ENCODE measurements at places on chromosomes 5 and 9.
A peak's percentile ranks its signal among the peaks of the same experiment; 100 is the strongest.

GRCh38 chr9:72305102-72305546, 59.9 kb downstream of the ZFAND5 start:
- no peak for DNase-seq

GRCh38 chr9:32378993-32379729, 5.3 kb upstream of the ACO1 start:
- peak; percentile 3 for DNase-seq

DNA sequence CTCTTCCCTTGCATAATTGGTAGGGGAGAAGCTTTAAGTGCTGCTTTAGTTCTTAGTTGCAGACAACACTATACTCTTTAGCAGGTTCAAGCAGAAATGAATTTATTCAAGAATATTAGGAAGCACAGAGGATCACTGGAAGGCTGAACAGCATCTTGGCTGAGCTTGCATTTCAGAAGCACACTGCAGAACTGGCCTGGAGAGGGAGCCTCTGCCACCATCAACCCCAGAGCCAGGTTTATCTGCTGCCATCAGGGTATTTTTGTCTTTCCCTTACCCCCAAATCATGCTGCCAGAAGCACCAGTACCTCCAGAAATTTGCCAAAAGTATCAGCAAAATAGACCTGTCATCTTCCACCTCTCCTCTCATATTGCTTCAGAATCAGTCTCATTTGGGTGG, 440.7 kb downstream of the DMAC1 start:
- no peak for DNase-seq

- no peak for DNase-seq
Observed at GRCh38 chr5:150484964-150485692, 22.8 kb upstream of the NDST1 start.

GRCh38 chr5:172901788-172902496, 57.3 kb upstream of the RPL26L1 start:
- no peak for DNase-seq

- DNase-seq, result no peak
Observed at GRCh38 chr9:121026768-121027167, 23.3 kb downstream of the C5 start.

DNA sequence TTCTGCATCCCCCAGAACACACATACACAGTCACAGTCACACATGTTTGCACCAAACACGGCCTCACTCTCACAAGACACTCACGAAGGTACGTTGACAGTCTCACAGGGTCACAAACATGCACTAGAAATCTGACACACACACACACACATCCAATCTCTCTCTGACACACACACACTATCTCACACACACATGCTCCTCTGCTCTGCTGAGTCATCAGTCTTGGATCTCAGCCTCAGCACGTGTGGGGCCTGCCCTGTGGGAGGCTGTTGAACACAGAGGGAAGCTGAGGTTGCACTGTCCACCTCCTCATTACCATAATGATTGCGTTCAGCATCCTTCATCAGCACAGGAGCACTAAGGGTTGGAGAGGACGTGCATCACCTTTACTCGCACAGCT, 188.8 kb downstream of the MTRR start:
- peak; percentile 53 for DNase-seq

- DNase-seq, result peak; percentile 21
Observed at GRCh38 chr9:77589046-77589795, 58.9 kb downstream of the GNA14 start.

DNA sequence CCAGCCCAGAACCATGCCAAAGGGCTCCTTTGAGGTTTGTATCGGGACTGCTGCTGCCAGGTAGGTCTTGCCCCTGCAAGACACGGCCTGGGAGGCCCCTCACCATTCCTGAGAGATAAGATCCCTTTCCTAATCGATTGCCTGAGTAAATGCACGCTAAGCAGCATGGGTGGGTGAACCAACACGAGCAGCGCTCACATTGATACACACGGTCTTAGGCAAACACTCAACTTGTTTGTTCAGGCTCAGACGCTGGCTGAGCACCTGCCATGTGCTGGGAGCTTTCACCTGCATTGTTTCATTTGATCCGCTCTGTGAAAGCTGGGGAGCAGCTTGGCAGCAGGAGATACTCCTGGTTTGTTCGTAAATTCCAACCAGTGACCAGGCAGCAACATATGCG, 76.9 kb upstream of the NEURL1B start:
- peak; percentile 87 for DNase-seq

GRCh38 chr9:96149533-96150280, 152.3 kb downstream of the HSD17B3 start:
- no peak for DNase-seq

DNA sequence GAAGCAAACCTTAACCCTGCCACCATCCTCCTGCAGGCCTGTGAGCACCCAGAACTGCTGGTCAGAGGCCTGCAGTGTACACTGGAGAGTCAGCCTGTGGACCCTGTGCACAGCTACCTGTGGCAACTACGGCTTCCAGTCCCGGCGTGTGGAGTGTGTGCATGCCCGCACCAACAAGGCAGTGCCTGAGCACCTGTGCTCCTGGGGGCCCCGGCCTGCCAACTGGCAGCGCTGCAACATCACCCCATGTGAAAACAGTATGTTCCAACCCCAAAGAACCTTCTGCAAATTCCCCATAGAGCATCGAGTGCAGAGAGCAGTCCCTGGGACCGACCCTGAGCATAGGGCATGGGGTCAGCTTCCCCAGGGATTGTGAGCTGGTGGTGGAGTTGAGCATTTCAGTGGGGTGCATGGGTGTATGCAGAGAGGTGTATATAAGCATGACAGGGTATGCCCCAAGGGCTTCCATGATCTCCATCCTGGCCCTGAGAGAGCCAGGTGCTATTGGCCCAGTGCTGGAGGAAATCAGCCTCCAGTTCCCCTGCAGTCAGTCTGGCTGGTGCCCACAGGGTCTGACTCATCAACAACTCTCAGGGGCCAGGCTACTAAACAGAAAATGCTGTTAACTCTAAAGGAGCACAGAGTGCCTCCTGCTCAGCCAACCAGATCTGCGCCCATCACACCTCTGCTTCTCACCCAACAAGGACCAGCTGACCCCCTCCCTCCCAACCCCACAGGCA, 126.2 kb downstream of the SAXO1 start:
- no peak for DNase-seq

- DNase-seq, result no peak
Observed at GRCh38 chr5:7844901-7845300, 6.0 kb downstream of the CFAP90 start.

DNA sequence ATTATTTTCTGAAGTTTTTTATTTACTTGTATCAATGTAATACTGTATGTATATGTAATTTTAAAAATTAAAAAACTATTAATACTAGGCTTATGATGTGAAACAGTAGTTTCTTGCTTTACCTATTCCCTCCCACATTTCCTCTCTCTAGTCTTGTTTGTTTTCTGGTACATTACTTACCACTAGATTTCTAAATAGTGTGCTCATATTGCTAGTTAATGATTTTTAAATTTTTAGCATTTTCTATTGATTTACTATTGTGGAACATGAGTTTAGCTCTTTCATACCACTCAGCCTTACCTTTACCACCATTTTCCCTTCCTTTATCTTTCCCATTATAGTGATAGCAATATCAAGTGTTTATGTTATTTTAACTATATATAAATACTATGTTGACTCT, 39.3 kb downstream of the UBE2R2 start:
- DNase-seq, result no peak

DNA sequence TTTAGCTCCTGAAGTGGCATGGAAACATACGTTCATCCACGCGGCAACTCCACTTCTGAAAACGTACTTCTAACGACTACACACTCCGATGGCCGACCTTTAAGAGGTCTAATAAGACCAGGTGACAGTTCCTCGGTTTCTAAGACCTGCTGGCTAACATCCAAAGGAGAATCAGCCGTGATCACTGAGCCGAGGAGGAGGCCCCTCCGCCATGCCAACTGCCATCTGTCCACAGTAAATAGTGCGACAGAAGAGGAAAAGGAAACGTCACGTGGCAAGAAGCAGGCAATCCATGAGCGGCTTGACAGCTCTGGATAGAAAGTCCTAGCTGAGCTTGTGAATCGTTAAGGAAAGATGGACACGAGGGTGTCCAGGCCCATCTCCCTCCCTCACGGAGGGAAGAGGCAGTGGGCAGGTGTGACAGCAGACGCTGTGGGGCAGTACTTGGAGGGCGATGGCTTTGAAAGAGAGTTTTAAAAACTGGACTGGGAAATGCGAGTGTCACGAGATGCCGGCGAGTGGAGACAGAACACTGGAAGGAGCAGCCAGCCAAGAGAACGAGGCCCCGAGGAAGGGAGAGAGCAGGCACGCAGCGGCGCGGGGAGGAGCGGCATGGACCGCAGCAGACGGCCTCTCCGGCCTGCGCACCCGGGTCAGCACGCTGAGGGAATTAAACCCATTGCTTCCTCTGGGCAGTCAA, 66.7 kb upstream of the TBC1D9B start:
- peak; percentile 31 for DNase-seq

GRCh38 chr5:25707093-25707492, 1062.3 kb upstream of the CDH10 start:
- DNase-seq, result no peak

DNA sequence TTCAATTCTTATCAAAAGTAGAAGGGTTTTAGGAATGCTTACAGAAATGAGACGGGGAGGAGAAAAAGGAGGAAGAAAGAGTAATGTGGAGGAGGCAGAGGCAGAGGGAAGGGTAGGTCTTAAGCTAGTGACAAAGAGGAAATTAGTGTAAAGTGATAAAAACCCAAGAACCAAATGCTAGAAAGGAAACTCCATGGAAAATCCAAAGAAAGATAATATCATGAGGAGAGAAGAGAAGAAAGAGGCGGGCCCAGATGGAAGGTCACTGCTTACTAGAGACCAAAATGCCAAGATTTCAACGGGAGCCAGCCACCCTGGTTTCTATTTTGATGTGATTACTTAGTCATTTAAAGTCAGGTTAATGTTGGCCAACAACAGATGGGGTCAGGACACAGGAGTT, 68.6 kb upstream of the IL12B start:
- DNase-seq, result no peak

DNA sequence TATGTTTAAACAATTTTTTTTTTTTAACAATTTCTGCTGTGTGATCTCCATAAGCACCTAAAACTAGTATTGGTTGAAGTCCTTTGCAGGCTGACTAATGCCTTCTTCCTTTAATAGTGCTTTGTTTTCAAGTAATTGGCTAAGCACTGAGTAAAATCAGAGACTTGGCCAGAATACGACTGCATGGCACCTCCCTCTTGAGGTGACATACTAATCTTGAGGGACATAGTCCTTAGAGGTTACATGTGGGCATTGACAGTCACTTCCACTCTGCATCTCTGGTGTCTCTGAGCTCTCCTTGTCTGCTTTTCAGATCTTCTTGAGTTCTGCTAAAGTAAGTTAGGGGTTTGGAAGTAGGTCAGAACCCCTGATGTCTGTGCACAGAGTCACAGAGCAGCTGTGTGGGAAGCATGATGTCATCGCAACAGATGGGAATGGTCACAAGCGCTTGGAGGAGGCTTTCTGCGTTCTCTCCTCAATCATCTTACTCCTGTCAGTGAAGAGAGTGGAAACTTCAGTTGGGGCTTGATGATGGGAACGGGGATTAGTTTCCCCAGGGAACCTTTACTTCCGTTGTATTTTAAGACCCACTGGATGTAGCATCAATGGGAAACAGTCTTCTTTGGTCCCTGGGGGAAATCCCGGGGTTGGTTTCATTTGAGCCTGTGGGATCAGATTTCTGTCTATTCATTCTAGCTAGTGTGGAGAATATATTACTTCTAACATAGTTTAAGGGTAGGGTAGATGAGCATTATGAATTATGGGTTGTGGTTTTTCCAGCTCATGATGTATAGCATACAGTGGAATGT, 136.9 kb downstream of the ARHGAP26 start:
- DNase-seq, result no peak

DNA sequence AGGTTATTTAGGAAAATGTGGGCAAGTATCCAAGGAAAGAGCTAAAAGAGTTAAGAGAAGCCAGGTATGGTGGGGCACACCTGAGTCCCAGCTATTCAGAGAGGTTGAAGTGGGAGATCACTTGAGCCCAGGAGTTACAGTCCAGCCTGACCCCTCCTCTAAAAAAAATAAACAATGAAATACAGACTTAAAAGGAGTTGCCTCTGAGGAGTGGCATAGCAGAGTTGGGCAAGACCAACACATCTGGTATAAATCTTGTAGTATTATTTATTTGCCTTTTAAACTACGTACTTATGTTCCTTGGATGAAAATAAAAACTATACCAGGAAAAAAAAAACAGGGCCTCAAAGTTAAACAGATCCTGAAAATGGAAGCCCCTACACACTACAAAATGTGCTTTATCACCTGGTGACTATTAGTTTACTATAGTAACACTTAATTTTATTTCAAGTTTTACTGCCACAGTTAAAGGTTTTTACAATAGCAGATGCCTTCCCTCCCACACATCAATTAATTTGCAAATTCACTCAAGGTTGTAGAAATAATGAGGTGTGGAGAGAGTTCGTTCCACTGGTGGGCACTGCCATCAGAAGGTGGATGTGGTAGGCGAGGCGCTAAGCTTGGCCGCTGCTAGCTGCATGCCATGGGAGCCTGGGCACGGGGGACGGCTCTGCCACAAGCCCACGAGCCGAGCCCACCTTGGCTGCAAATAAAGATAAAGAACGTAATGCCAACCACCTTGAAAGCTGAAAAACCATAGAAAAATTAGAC, 48.0 kb downstream of the MED27 start:
- DNase-seq, result no peak

DNA sequence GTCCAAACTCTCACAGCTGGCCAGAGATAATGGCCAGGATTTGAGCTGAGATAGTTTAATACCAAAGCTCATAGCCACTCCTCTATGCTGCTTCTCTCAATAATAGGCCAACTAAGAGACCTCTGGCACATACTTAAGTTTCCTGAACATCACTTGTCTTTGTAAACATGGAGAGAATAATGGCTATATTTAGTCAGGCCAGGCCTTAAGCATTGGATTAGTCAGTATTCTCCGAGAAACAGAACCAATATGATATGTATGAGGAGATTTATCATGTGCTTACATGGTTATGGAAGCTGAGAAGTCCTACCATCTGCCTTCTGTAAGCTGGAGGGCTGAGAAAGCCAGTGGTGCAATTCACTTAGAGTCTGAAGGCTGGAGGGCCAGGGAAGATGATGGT, 45.4 kb downstream of the CFAP95 start:
- no peak for DNase-seq

GRCh38 chr5:82416512-82416911, 138.4 kb upstream of the RPS23 start:
- DNase-seq, result no peak
